ENCODE measurements at places on chromosomes 13 and 19.

DNA sequence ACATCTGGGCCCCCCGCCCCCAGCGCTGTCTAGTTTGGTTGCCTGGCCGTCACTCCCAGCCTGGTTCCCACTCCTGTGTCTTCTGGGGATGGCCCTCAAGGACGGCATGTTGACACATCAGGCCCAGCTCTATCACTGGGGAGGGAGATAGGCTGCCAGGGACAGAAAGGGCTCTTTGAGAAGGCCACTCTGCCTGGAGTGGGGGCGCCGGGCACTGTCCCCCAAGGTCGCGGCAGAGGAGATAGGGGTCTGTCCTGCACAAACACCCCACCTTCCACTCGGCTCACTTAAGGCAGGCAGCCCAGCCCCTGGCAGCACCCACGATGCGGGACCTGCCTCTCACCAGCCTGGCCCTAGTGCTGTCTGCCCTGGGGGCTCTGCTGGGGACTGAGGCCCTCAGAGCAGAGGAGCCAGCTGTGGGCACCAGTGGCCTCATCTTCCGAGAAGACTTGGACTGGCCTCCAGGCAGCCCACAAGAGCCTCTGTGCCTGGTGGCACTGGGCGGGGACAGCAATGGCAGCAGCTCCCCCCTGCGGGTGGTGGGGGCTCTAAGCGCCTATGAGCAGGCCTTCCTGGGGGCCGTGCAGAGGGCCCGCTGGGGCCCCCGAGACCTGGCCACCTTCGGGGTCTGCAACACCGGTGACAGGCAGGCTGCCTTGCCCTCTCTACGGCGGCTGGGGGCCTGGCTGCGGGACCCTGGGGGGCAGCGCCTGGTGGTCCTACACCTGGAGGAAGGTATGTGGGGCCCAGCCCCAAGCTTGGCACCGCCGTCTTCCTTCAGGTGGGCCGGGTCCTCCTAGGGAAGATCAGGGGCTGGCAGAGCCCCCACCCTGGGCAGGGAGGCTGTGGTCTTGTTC, at the start of gene AMH:
TSS of gene AMH (plus strand) at position 314 of the 857 bp plus-strand sequence. CDS start at position 324, 10 bp downstream.
- DNase-seq: no peak

- DNase-seq: no peak
Measured at GRCh38 chr19:48596679-48597465, 9.7 kb upstream of the SPACA4 start.

DNA sequence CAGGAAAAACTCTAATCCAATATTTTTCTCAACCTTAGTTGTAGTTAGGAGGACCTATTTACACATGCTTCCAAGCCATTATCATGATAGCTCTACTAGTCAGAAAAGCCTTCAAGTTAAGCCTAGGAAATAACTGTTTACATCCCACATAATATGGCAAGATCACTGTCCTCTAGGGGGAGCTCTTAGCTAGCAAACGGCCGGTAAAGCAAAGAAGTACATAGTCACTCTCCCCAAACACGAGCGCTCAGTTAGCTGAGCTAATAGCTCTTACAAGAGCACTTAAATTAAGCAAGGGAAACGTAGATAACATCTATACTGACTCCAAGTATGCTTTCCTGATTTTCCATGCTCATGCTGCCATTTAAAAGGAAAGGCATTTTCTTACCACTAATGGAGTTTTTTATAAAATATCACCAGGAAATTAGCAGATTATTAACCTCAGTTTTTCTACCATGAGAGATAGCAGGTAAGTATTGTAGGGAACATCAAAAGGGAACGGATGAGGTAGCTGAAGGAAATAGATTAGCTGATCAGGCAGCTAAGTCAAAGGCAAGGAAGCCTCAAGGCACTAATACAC, 100.6 kb upstream of the PABPC3 start:
- DNase-seq: no peak

DNA sequence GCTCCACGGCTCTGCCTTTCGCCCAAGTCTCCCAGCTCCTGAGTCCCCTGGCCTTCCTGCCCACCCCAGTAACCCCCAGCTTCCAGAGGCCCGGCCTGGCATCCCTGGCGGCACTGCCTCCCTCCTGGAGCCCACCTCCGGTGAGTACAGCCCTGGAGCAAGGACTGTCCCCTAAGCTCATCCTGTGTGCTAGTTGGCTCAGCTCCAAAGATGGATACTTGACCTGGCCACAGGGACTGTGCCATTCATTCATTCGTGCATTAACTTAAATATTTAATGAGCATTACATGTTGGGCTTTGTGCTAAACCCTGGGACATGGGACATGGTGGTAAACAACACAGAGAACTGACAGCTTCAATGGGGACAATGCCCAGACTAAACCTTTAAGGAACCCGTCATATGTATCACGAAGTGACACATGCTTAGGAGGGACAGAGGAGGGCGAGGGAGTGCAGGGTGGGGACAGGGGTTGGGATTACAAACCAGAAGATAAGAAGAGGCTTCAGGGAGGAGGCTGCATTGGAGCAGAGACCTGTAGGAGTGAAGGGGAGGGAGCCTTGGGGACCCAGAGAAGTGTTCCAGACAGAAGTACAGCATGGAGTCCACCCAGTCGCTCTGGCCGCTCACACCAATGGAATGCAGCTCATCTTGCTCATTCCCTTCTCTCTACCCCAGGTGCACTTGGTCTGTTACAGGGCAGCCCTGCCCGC, 6.9 kb upstream of the OVOL3 start:
- DNase-seq: no peak

GRCh38 chr19:3368848-3369336, 2.5 kb downstream of the NFIC start:
- no peak for DNase-seq

DNA sequence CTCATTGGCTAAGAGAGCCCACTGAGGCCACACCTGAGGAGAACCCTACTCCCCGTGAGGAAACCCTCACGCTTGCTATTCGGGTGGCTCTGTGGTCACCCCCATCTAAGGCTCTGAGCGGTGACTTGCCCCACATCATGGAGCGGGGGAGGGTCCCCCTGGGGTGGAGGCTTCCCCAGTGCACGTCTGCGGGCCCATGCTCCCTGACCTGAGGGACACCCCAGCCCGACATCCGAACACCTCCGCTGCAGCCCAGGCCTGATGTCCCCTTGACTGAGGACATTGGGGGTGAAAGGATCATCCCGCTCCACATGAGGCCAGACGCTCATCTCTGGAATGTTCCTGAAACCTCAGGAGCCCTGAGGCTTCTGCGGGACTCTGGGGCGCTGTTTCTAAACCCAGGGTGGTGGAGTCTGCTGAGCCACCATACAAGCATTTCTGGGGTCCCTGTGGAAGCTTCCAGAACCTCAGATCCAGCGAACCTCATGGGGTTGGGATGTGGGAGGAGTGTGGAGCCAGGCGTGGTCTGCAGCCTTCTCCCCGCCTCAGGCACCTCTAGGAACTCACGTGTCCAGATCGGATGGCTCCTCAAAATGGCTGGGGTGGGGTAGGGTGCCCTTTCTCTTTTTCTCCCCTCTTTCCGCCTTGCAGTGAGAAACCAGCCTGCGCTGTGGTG, 19.9 kb downstream of the TMED1 start:
- DNase-seq: no peak

- no peak for DNase-seq
Measured at GRCh38 chr13:29849071-29849631, 1.3 kb downstream of the UBL3 start.

DNA sequence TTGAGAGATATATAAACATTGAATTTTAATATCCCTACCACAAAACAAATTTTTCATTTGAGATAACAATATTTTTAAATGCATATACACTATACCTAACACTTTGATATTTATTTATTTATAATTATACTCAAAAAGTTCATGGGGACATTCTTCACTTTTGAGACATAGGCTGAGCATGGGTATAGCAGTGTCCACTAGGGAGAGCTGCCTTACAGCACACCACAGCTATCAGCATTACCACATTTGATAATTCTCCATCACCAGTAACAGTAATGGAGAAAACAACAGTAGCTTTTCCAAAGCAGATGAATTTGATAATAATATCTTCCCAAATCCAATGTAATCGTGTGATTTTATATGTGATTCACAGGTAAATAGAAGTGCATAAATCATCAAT, 626.1 kb downstream of the DACH1 start:
- DNase-seq: no peak

- DNase-seq: peak; percentile 29
Measured at GRCh38 chr13:99419591-99420243, 81.6 kb upstream of the TM9SF2 start.

DNA sequence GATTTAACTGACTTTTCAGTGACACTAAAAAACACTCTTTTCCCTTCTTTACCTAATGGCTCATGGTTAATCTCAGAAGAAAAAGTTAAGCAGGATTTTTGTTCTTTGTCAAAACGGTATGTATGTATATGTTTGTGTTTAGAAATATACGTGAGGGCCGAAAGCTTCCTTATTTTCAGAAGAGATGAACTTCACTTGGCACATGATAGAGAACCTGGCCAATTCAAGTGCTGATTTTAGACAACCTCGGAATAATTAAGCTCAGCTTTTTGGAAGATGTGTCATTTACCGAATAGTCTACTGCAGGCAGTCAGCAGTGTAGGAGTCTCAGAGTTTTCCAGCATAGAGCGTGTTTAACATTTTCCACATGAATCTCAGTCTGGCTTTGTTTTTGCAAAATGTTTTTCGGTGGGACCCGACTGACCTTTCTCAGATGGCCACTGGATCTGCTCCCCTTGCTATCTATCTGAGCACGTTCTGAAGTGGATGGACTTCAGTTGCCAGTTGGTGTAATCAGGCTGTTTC, 4.6 kb downstream of the RNASEH2B start:
- DNase-seq: no peak

- no peak for DNase-seq
Measured at GRCh38 chr13:53105890-53106289, 77.3 kb downstream of the OLFM4 start.

GRCh38 chr19:34994643-34995541, 5.2 kb upstream of the GRAMD1A start:
- DNase-seq: no peak

- DNase-seq: no peak
Measured at GRCh38 chr13:32695602-32696250, 109.5 kb downstream of the PDS5B start.

GRCh38 chr13:48346583-48346982, 43.0 kb downstream of the RB1 start:
- DNase-seq: no peak

GRCh38 chr19:38617764-38618589, at the start of gene MAP4K1:
TSS of gene MAP4K1 (minus strand) at chr19:38617953. CDS start at chr19:38617895, 58 bp downstream.
- DNase-seq: peak; percentile 74

DNA sequence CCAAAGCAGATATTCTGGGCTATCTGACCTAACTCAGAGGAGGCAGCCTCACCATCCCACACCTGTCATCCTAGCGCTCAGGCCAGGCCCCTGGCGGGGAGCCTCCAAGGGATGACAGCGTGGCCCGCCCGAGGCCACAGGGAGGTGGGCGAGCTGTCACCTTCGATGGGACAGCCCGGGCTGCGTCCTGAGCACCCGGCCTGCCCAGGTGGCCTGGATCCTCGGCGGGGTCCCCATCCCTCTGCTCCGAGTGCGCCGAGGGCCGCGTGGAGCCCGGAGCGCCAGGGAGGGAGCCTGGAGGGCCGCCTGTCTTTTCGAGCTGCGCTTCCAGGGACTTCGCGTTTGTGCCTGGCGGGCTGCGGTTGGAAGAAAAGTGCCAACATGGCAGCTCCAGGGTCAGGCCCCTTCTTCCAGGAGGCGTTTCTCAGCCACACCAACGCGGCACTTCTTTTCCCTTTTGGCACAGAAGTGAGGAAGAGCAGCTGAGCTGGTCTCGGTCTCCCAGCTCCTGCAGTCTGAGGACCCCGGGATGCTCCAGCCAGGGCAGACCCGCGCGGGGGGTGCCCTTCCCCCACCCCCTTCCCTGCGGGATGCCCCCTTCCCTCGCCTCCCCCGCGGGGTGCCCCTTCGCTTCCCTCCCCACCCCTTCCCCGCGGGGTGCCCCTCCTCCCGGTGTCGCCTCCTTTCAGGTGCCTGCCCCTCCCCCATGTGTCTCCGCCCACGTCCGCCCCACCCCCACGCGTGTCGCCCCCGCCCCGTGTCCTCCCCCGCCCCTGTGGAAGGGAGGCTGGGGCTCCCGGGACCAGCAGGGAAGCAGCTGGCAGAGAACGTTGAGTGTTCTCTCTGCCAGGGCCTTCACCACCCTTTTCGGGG, 42.3 kb downstream of the GJA3 start:
- DNase-seq: peak; percentile 39

DNA sequence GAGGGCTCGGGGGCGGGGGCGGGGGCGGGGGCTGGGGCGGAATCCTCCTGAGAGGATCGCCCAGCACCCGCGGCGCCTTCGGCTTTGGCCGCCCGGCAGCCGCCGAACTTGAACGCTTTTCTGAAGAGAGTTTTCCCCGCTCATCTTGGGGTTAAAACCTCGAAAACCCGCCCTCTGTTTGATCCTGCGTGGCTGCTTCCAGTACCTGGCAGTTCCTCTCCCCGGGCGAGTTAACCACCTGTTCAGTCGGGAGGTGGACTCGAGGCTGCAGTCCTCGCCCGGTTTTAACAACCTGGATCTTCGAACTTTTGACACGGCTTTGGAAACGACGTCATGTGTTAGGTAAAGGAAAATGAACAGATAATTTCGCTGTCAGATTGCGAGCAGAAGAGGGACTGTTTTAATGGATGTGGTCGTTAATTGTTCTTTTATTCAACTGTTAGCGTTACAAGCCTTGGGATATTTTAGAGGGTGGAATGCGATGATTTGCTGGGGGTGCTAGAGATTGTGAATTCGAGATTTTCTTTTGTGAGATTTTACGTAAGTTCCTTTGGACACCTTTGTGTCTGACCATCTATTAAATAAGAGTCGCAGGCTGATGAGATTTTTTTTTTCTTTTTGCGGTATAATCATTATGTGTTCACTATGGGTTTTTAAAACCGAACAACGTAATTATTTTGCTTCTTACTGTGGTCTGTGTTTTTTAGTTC, 1.0 kb downstream of the FNDC3A start:
- no peak for DNase-seq

DNA sequence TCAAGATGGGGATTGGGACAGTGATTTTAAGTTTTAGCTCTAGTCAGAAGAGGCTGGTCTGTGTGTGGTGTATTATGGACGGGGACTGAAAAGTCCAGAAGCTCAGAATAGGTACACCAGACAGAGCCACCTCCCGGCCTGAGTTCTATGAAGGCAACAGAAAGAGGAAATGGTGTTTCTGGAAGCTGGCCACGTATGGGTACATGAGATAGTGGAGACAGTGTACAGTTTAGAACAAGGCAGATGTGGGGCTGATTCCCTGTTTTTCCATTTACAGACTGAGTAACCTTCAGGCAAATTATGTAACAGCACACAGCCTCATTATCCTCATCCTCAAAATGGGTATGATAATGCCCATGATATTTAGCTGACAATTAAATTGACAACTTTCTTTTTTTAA, 1.3 kb downstream of the ZNF175 start:
- DNase-seq: no peak

- DNase-seq: no peak
Measured at GRCh38 chr13:42140494-42140893, 92.0 kb downstream of the DGKH start.

- no peak for DNase-seq
Measured at GRCh38 chr13:81334481-81334880, 993.6 kb upstream of the SPRY2 start.

DNA sequence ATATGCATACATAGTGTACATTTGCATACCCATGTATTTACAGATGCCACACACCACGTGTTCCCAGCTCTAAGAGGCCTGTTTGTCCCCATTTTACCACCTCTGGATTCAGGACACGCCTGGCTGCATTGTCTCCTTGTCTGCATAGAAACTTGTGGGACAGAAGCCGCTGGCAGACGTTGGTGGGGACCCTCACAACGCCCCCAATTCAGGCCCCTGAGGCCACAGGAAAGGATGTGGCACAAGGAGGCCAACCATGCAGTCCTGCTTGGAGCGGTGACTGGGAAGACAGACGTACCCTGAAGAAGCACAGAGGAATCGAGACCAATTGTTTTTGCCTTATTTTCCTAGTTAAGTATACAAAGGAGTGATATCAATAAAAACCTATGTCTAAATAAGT, 96.1 kb downstream of the ANKRD10 start:
- DNase-seq: no peak

- DNase-seq: peak; percentile 65
Measured at GRCh38 chr19:13155472-13156359, 5.5 kb downstream of the IER2 start.

All from activated CD4-positive, CD25-positive, alpha-beta regulatory T cell treated with anti-CD3 and anti-CD28 coated beads, Interleukin-2, amount 50 U/mL, for 72 hours (primary cell).